ENCODE measurements at places on chromosomes 11 and 22.

DNA sequence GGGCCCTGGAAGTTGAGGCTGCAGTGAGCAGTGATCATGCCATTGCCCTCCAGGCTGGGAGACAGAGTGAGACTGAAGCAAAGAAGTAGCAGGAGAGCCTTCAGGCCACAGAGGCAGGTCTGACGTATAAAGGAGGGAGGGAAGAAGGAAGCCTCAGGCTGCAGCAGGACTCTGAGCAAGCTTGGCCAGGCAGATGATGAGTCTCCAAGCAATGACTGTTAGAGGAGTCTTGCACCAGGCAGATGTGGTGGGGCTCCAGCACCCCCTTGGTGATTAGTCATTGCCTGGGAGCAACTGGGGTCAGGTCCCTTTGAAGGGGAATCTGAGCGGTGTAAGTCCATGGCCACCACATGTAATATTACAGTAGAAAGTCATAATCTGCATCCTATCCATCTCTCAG lies 36.6 kb upstream of the NFAM1 start:
- no peak overlapping the region for H3K27ac ChIP-seq
- peak; percentile 10 for DNase-seq
- H3K4me3 ChIP-seq, result no peak overlapping the region
- H3K27me3 ChIP-seq, result peaks cover 30% of the 10 kb centered on the region
- no peaks in the 10 kb centered on the region for H3K36me3 ChIP-seq

GRCh38 chr11:80727315-80727714 lies 1286.5 kb upstream of the TENM4 start:
- H3K27ac ChIP-seq, result no peak overlapping the region
- no peaks in the 10 kb centered on the region for H3K4me1 ChIP-seq
- H3K36me3 ChIP-seq, result no peaks in the 10 kb centered on the region
- no peak for DNase-seq
- no peaks in the 10 kb centered on the region for H3K27me3 ChIP-seq

DNA sequence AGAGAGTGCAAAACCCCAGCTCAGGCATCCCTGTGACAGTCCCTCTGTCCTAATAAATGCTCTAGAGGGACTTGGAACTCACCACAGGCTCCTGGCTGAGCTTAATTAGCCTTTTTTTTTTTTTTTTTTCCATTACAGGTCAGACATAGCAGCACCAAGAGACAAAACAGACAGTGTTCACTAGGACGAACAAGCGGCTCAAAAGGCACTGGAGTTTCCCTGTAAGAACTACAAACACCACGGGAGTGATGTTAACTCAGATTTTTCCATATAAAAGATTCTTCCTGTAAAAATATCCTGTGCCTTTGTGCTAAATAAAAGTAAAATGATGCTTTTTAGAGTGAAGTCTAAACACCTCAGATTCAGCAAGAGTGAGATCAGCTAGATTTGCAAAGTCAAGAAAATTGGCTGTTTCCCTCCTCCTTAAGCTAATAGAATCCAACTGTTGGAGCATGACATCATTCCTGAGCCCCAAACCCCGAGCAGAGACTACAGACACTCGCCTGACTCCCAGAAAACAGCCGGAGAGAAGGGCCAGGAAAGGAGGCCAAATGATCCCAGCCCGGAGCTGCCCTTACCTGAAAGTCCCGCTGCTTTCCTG lies 101.0 kb upstream of the AKIP1 start:
- peaks cover 4% of the 10 kb centered on the region for H3K36me3 ChIP-seq
- peak overlapping the region; percentile 98 for H3K4me3 ChIP-seq
- no peaks in the 10 kb centered on the region for H3K4me1 ChIP-seq

DNA sequence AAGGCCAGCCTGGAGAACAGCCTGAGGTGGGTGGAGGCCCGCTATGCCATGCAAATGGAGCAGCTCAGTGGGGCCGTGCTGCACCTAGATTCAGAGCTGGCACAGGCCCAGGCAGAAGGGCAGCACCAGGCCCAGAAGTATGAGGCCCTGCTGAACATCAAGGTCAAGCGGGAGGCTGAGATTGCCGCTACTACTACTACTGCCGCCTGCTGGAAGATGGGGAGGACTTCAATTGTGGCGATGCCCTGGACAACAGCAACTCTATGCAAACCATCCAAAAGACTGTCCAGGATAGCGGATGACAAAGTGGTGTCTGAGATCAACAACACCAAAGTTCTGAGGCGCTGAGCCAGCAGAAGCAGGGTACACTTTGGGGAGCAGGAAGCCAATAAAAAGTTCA lies 3.1 kb upstream of the TMEM218 start:
- H3K27ac ChIP-seq, result no peak overlapping the region
- H3K4me3 ChIP-seq, result no peak overlapping the region
- peaks cover 16% of the 10 kb centered on the region for H3K4me1 ChIP-seq
- no peak for DNase-seq

DNA sequence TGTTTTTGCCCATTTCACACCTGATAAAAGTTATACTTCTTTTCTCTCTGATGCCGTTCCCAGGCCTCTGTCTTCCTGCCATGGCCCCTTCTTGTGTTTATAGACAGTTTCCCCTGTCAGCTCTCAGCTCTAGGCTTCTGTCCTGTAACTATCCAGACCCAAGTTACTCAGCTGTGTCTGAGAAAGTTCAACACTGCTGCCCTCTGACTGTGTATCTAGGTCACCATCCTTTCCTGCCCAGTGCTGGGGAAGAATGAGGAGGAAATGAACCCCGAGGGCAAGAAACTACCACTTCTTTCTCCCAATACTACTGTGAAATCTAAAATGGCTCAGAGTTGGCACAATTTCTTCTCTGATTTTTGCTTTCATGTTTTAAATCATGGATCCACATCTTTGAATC lies 29.6 kb downstream of the SNX19 start:
- no peak overlapping the region for H3K4me3 ChIP-seq
- no peak for DNase-seq
- H3K4me1 ChIP-seq, result peaks cover 18% of the 10 kb centered on the region
- peaks cover 30% of the 10 kb centered on the region for H3K36me3 ChIP-seq
- no peaks in the 10 kb centered on the region for H3K27me3 ChIP-seq
- peak overlapping the region; percentile 39 for H3K27ac ChIP-seq

DNA sequence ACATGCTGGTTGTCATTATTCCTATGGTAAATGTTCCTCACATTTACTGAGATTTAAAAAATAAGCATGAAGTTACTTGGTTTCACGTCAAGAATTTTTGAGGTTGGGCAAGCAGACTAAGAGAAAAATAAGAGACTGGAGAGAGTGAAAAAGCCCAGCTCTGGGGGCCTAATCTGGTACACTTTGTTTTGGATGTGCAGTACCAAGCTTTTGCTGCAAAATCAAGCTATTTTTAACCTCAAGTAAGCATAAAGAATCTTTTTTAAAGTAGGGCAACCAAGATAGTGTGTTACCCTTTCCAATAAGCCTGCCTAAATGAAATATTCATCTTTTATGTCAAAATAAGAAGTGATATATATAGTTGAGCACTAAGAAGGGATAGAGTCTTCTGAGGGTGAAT lies 79.4 kb upstream of the ARHGAP20 start:
- H3K27ac ChIP-seq, result no peak overlapping the region
- peaks cover 2% of the 10 kb centered on the region for H3K27me3 ChIP-seq
- H3K4me3 ChIP-seq, result no peak overlapping the region
- 0 out of 2 replicates have a peak, but pooled peaks cover 5% of the 10 kb centered on the region for H3K36me3 ChIP-seq
- DNase-seq, result no peak
- no peaks in the 10 kb centered on the region for H3K4me1 ChIP-seq

DNA sequence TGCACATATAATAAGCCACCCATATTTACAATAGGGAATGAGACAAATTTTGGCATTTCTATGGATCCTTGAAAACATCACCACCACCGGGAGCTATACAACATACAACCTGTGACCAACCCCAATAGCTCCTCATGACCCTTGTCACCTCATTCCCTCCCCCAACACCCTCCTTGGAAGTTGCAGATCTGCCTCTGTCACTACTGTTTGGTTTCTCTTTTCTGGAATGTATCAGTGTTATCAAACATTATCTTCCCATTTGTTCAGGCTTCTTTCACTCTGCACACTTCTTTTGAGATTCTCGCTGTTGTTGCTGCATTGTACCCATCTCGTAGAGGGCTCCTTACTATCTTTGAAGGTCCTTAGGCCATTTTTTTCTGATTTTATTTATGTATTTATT lies 75.6 kb downstream of the ZNF280B start:
- H3K27ac ChIP-seq, result no peak overlapping the region
- H3K4me3 ChIP-seq, result no peak overlapping the region
- no peak for DNase-seq

DNA sequence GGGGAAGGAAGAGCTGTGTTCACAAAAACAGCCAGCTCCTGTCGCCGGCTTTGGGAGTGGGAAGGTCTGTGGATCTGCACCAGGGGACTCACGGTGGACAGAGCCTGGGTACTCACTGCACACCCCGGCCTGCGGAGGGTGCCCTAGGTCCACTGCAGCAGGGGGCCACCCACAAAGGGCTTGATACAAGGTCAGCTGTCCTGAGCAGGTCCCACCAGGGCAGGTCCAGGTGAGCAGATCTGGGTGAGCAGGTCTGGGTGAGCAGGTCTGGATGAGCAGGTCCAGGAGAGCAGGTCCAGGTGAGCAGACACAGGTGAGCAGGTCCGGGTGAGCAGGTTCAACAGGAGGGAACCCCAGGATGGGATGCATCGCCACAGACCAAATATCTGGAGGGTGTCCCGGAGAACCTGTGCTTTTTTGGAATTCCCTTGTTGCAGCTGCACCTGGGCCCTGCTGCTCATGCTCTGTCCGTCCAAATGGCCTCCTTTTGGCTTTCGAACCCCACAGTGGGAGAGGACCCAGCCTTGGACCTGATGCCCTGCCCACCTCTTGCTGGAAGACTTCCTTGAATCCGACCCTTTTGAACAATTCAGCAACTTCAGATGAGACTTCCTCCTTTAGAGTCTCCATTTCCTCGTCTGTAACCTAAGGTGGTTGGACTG lies 485.3 kb downstream of the TBC1D22A start:
- no peaks in the 10 kb centered on the region for H3K36me3 ChIP-seq
- H3K4me3 ChIP-seq, result no peak overlapping the region

DNA sequence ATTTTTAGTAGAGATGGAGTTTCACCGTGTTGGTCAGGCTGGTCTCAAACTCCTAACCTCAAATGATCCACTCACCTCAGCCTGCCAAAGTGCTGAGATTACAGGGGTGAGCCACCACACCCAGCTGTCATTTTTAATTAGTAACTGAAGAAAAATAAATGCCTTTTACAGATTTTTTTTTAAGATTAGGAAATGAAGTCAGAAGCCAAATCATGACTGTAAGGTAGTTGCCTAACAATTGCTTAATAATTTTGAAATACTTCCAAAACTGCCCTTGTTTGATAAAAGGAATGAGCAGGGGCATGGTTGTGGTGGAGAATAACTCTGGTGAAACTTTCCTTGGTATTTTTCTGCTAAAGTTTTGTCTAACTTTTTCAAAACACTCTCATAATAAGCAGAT lies 98.9 kb upstream of the SLC5A12 start:
- H3K27ac ChIP-seq, result peak overlapping the region; percentile 75
- H3K27me3 ChIP-seq, result no peaks in the 10 kb centered on the region
- peaks cover 31% of the 10 kb centered on the region for H3K4me1 ChIP-seq
- H3K36me3 ChIP-seq, result peaks cover 30% of the 10 kb centered on the region
- H3K4me3 ChIP-seq, result no peak overlapping the region

GRCh38 chr11:63459586-63459985 lies 31.4 kb downstream of the PLAAT5 start:
- peaks cover 11% of the 10 kb centered on the region for H3K27me3 ChIP-seq
- DNase-seq, result no peak
- H3K36me3 ChIP-seq, result no peaks in the 10 kb centered on the region
- H3K4me3 ChIP-seq, result no peak overlapping the region
- no peaks in the 10 kb centered on the region for H3K4me1 ChIP-seq

GRCh38 chr11:64229744-64230170 lies 591 bp upstream of the DNAJC4 start:
- no peak for DNase-seq
- H3K4me1 ChIP-seq, result peaks cover 34% of the 10 kb centered on the region
- no peaks in the 10 kb centered on the region for H3K36me3 ChIP-seq
- H3K27me3 ChIP-seq, result no peaks in the 10 kb centered on the region
- peak overlapping the region; percentile 69 for H3K27ac ChIP-seq

GRCh38 chr11:72421351-72421750 lies 13.0 kb downstream of the CLPB start:
- H3K27ac ChIP-seq, result no peak overlapping the region
- H3K4me1 ChIP-seq, result peaks cover 16% of the 10 kb centered on the region
- H3K4me3 ChIP-seq, result no peak overlapping the region
- no peaks in the 10 kb centered on the region for H3K27me3 ChIP-seq
- no peak for DNase-seq
